NCI-H1048 (cell line): ENCODE measurements at places on chromosomes 12 and 14.

DNA sequence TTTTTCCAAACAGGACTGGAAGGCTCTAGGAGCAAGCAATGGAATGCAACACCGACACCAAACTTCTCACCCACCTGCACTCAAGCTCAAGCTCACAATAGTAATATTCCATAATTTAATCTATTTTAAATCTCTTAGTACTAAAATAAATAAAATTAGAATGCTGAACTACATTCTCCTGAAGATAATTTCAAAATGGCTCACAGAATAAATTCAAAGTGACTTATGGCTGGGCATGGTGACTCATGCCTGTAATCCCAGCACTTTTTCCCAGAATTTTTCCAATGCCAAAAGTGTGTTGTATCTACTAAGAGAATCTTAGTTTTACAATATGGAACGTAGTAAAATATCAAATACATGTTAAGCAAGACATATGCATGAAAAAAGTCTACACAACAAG lies 31.5 kb downstream of the DUSP16 start:
- no peak for DNase-seq

GRCh38 chr12:15001733-15002382 lies 29.0 kb downstream of the PDE6H start:
- DNase-seq: no peak

- DNase-seq: no peak
Observed at GRCh38 chr12:17079251-17079909, 473.4 kb upstream of the LMO3 start.

DNA sequence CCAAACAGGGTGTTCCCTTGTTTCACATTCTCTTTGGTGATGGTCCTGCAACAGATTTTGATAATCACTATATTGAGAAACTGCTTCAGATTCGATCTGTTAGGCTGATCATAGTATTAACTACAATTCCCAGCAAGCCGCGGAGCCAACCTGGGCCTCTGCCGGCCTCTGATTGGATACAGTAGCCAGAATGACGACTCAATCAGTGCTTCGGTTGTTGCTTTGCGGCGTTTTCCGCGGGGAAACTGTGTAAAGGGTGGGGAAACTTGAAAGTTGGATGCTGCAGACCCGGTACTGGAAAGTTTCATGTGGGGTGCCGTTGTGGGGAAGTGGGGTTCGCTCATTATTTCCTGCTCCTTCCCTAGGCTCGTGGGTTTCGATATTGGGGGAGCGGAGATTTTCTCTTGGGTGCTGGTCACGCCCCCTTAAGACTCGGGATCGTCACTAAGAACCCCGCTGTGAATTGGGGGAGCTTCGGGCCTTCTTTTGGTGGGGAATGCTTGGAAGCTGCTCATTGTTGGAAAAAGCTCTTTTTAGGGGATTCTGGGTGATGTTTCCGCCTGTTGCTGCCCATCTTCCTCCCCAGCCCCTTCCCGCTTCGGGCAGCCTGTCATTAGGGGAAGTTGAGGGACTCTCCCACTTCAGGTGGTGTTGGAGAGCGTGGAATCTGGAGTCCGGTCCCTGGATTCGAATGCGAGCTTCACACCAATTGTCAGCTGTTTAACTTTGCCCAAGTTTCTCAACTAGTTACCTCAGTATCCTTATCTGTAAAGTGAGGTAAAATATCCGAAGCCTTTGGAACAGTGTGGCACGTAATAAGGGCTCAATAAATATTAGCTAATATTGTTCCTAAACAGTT lies at the start of gene RAD51B:
RAD51B (plus strand) TSS at position 217 of the 859 bp plus-strand sequence.
- DNase-seq: peak; percentile 74
